Activated naive CD8-positive, alpha-beta T cell treated with anti-CD3 and anti-CD28 coated beads, Interleukin-2, amount 10 ng/mL, durations not matched to agents 7 days and 5 days (primary cell): ENCODE measurements at places on chromosomes 11 and 22.

DNA sequence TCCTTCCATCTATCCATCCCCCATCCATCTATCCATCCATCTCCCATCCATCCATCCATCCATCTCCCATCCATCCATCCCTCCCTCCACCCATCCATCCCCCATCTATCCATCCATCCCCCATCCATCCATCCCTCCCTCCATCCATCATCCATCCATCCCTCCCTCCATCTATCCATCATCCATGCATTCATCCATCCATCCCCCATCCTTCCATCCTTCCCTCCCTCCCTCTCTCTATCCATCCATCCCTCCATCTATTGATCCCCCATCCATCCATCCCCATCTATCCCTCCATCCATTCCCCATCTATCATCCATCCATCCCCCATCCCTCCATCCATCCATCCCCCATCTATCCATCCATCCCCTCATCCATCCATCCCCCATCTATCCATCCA lies 96.7 kb downstream of the MPPED1 start:
- no peaks in the 10 kb centered on the region for H3K27me3 ChIP-seq
- H3K27ac ChIP-seq = no peak overlapping the region
- no peaks in the 10 kb centered on the region for H3K4me1 ChIP-seq
- DNase-seq = no peak
- H3K4me3 ChIP-seq = no peak overlapping the region

DNA sequence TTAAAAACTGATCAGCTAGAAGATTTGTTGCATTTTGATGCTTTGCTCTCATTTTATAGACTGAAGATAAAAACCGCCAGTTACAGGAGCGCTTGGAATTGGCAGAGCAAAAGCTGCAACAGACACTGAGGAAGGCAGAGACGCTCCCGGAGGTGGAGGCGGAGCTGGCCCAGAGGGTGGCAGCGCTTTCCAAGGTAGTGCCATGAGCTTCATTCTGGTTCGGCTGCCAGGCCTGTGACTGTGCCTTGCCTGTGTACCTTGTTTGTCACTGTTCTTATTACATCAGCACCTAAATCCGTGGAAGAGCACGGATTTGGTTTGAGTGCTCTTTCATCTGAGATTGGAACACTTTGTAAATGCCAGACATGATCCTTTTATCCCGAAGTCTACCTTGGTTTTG lies 61.4 kb downstream of the PPFIA1 start:
- H3K4me3 ChIP-seq = no peak overlapping the region
- H3K4me1 ChIP-seq = no peaks in the 10 kb centered on the region
- no peak overlapping the region for H3K27ac ChIP-seq
- peaks cover 31% of the 10 kb centered on the region for H3K36me3 ChIP-seq
- no peaks in the 10 kb centered on the region for H3K27me3 ChIP-seq

DNA sequence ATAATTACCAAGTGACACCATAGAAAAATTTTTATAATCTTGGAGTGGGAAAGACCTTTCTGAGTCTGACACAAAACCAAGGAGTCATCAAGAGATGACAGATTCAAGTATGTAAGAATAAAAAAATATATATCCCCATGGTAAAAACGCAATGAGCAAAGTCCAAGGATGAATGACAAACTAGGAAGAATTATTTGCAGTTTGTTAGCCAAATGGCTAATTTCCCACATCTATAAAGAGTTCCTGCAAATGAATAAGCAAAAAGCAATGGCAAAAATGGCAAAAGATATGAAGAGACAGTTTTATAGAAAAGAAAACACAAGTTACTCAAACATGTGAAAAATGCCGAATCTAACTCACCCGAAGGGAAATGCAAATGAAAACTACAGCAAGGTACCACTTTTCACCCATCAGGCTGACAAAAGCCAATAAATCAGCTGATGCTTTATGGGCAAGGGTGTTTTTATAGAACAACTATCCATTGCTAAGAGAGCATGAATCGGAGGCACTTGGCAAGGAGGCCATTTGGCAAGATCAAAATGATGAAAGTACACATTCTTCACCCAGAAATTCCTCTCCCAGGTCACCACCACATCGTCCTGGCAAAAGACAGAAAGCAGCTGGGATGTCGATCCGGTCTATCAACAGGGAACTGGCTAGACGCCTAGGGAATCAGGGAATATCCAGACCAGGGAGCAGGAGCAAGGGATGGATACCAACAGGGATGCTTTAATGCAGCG lies 21.1 kb upstream of the KLHL35 start:
- no peak overlapping the region for H3K27ac ChIP-seq
- H3K36me3 ChIP-seq = no peaks in the 10 kb centered on the region
- no peak overlapping the region for H3K4me3 ChIP-seq
- no peaks in the 10 kb centered on the region for H3K4me1 ChIP-seq
- no peak for DNase-seq

- DNase-seq = no peak
- H3K4me3 ChIP-seq = peak overlapping the region; percentile 91
- peaks cover 12% of the 10 kb centered on the region for H3K27me3 ChIP-seq
- H3K27ac ChIP-seq = no peak overlapping the region
- H3K4me1 ChIP-seq = peaks cover 28% of the 10 kb centered on the region
Measured at GRCh38 chr11:17354601-17354991, 3.0 kb downstream of the NCR3LG1 start.

DNA sequence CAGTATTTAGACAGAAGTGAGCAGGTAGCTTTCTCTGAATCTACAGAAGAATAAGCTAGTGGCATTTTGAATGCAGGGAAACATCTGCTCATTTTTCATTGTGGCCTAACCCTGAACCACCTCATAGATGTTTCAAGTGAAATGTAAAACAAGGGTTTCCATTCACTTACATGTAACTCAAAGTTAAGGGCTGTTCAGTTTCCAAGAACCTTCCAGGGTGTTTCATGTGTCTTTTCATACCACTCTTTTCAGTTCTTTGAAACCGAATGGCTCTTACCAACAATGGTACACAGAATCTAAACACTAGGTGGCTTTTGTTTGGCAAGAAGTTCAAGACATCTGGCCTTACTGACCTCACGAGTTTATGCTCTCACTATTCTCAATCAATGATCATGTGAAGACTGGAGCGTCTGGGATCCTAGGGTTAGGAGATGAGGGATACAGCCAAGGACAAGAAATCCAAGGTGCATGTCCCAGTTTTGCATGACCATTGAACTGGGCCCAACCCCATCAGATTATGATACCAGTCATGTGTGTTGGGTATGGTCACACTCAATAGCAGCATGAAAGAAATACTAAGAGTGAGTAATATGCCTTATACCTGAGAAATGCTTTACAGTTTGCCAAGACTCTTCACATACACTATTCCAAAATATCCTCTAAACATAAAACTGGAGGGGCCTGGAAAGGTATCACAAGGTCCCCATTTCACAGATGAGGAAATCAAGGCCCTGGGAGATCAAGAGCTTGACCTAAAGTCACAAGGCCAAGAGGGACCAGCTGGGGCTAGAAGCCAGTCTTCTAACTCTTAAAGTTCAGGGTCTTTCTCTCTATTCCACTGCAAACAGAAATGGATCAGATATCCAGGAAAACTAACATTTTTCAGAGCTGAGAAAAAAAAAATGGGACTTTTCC lies 92.7 kb downstream of the ETS1 start:
- DNase-seq = peak; percentile 29
- no peaks in the 10 kb centered on the region for H3K27me3 ChIP-seq
- H3K36me3 ChIP-seq = peaks cover 65% of the 10 kb centered on the region
- H3K27ac ChIP-seq = peak overlapping the region; percentile 93

DNA sequence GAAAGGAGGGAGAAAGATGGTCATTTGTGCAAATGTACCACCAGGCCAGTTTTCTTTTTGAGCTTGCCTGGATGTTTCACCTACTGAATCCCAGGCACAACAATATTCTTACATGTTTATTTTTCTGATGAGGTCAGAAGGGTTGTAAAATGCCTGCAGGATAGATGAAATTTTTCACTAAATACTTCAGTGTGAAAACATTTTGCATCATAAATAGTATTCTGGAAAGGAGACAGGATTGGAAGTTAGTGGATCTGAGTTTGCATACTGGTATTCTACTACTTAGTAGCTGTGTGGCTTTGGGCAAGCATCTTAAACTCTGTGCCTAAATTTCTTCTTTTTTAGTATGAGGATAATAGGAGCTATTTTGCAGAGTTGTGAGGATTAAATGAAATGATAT lies 24.8 kb downstream of the RNF169 start:
- H3K27me3 ChIP-seq = no peaks in the 10 kb centered on the region
- no peak overlapping the region for H3K27ac ChIP-seq
- H3K4me3 ChIP-seq = no peak overlapping the region
- H3K4me1 ChIP-seq = peaks cover 13% of the 10 kb centered on the region
- DNase-seq = no peak

DNA sequence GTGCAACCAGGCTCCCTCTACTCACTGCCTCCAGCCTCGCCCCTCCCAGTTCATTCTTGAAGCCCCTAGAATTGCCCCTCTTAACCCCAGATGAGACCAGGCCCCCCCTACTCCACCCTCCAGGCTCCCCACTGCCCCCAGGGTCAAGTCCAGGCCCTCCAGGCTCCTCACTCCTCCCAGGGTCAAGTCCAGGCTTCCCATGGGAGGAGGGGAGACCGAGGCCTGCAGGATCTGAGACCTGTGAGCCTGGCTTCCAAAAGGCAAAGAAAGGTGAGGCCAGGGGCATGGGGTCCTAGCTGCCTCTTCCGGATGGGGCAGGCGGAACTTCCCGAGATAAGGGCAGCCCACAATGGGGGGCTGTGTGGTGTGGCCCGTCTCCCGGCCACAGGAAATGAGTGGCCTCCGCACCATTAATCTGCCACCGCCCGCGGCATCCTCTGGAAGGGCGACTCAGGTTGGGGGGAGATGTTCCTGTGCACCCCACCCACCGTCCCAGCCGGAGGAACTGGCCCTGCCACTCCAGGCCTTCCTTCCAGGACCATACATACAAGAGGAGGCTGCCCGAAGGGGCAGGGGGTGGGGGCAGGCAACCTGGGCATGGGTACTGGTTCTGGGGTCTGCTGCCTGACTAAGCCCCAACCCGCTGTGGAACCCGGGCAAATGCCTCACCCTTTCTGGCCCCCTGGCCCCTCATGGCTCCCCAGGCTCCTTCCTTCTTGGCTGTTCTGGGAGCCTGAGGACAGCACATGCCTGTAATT lies 35.1 kb upstream of the WNT11 start:
- H3K27ac ChIP-seq = no peak overlapping the region
- no peak overlapping the region for H3K4me3 ChIP-seq
- no peak for DNase-seq
- H3K4me1 ChIP-seq = peaks cover 3% of the 10 kb centered on the region
- no peaks in the 10 kb centered on the region for H3K27me3 ChIP-seq
- H3K36me3 ChIP-seq = no peaks in the 10 kb centered on the region

- H3K36me3 ChIP-seq = no peaks in the 10 kb centered on the region
- DNase-seq = no peak
- H3K4me1 ChIP-seq = no peaks in the 10 kb centered on the region
- no peak overlapping the region for H3K27ac ChIP-seq
- no peaks in the 10 kb centered on the region for H3K27me3 ChIP-seq
- H3K4me3 ChIP-seq = peak overlapping the region; percentile 47
Measured at GRCh38 chr11:109818290-109818689, 274.9 kb upstream of the ZC3H12C start.

DNA sequence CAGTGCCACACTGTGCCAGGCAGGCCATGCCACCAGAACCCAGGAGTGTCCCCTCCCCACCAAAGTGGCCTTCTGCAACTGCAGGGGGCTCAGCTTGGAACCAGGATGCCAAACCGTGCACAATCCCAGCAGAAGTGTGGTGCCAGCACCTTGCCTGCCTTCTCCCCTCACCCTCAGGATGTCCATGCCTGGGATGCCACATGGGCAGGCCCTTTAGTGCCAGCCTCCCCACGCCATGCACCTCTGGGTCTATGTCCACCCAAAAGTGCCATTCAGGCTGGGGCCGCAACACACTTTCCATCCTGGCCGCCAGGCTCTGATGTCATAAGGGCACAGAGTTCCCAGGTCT lies 8.7 kb upstream of the TBC1D22A start:
- no peak for DNase-seq
- H3K27ac ChIP-seq = no peak overlapping the region

GRCh38 chr11:16317712-16318111 lies 38.6 kb downstream of the SOX6 start:
- no peak overlapping the region for H3K27ac ChIP-seq
- H3K4me1 ChIP-seq = no peaks in the 10 kb centered on the region
- DNase-seq = no peak
- H3K36me3 ChIP-seq = no peaks in the 10 kb centered on the region

GRCh38 chr11:124728134-124728533 lies 11.6 kb upstream of the NRGN start:
- H3K4me1 ChIP-seq = peaks cover 8% of the 10 kb centered on the region
- no peak overlapping the region for H3K4me3 ChIP-seq
- peaks cover 31% of the 10 kb centered on the region for H3K27me3 ChIP-seq
- no peaks in the 10 kb centered on the region for H3K36me3 ChIP-seq

DNA sequence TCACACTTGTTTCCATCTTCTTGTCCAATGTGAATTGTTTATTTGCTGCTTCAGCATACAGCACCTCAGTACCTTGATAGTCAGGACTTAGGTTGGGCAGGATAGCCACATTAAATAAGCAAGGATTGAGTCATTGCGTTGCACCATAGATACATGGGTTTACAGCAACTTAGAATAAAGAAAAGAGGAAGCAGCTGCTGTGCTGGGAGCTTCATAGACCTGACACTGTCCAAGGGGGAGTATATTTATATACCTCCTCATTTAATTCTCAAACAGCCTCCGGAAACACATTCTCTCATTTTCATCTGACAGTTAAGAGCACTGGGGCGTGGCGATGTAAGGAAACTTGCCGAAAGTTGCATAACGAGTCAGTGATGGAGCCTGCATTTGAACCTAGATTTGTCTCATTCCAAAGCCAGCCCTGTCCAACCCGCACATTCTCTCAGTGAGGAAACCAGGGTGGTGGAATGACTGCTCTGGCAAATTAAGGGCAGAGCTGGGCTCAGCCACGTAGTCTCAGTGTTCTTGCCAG lies 42.2 kb downstream of the UBASH3B start:
- H3K27ac ChIP-seq = peak overlapping the region; percentile 93
- H3K27me3 ChIP-seq = no peaks in the 10 kb centered on the region
- H3K4me3 ChIP-seq = peak overlapping the region; percentile 76
- H3K4me1 ChIP-seq = peaks cover 48% of the 10 kb centered on the region
